Activated naive CD4-positive, alpha-beta T cell (primary cell): ENCODE measurements at places on chromosomes 5 and 9.

DNA sequence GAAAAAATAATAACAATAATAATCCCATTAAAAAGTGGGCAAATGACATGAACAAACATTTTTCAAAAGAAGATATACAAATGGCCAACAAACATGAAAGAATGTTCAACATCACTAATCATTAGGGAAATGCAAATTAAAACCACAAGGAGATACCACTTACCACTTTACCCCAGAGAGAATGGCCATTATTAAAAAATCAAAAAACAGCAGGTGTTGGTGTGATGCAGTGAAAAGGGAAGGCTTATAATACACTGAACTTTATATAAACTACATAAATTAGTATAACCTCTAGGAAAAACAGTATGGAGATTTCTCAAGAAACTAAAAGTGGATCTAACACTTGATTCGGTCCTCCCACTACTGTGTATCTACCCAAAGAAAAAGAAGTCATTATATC, 81.9 kb downstream of the DROSHA start:
- DNase-seq: no peak

DNA sequence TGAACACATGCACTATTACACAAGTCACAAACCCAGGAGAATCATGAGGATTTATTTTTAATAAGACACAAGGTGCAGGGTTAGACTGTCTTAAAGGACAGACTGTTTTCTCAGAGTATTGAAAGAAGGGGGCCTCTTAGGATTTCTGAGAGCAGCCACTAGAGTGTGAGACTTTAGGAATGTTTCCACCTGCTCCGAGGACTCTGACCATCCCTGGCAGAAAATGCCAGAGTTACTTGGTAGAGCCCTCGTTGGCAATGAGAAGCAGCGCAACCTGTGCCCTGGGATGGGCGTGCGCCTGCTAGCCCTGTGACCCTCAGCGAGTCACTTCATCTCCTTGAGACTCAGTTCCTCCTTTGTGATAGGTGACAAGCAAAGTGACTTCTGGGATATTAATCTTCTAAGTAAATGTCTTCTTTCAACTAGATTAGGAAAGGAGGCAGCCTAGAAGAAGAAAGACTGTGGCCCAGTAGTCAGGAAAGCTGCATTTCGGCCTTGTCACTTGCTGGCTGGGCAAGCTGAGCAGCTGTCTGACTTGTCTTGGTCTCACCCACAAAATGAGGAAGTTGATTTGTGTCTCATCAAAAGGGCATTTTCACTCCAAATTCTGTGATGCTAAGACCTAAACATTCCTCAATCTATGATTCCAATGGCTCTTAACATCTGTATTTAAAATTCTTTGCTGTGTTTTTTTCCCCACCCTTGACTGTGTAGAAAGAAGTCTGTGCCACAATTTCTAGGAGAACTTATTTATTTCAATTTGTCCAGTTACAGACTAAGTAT, 60.5 kb downstream of the PTCD2 start:
- no peak for DNase-seq

DNA sequence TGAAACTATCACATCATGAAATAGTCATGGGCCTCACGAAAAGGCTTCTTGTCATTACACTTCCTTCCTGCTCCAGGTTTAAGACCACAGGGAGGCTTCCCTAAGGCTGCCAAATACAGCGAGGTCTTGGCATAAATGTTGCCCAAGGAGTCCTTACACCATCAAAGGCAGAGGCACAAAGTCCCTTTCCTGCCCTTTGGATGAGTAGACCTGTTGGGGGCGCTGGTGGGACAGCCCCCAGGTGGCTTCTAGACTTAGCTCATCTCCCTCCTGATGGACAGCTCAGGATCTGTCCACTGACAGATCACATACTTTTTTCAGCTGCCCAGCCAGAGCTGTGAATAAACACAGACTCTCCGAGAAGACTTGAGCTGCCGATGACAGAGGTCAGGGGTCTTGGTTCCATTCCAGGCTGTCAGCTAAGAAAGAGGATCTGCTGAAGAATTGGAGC, 15.5 kb upstream of the MEGF9 start:
- no peak for DNase-seq

DNA sequence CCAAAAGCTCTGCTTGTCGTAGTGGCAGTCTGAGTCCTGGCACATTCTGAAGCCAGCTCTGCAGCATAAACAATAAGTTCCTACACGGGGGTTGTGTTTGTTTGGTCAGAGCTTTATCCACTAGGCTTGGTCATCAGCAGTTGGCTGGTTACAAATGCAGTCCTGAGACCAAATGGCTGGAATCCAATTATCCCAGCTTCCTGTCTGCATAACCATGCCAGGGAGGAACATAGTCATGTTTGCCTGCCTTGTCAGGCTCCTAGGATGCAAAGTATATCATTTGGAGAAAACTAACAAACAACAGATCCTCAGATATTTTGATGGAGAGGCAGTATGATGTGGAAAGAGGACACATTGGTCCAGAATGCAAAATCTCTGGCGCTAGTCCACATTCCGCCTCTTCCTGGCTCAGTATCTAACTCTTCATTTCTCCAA, 85.8 kb downstream of the FBXO38 start:
- DNase-seq: no peak

- DNase-seq: no peak
These were observed 1.2 kb downstream of the PRRT1B start for GRCh38 chr9:131546336-131547084.

GRCh38 chr5:56012281-56012963, 17.7 kb upstream of the IL6ST start:
- DNase-seq: no peak

GRCh38 chr9:127938298-127938690, 640 bp upstream of the DPM2 start:
- DNase-seq: no peak

GRCh38 chr5:146645342-146645741, 129.4 kb upstream of the GPR151 start:
- DNase-seq: no peak

- no peak for DNase-seq
These were observed 25.2 kb upstream of the CNOT6 start for GRCh38 chr5:180468732-180469585.

GRCh38 chr9:13688223-13688989, 408.9 kb upstream of the MPDZ start:
- no peak for DNase-seq

DNA sequence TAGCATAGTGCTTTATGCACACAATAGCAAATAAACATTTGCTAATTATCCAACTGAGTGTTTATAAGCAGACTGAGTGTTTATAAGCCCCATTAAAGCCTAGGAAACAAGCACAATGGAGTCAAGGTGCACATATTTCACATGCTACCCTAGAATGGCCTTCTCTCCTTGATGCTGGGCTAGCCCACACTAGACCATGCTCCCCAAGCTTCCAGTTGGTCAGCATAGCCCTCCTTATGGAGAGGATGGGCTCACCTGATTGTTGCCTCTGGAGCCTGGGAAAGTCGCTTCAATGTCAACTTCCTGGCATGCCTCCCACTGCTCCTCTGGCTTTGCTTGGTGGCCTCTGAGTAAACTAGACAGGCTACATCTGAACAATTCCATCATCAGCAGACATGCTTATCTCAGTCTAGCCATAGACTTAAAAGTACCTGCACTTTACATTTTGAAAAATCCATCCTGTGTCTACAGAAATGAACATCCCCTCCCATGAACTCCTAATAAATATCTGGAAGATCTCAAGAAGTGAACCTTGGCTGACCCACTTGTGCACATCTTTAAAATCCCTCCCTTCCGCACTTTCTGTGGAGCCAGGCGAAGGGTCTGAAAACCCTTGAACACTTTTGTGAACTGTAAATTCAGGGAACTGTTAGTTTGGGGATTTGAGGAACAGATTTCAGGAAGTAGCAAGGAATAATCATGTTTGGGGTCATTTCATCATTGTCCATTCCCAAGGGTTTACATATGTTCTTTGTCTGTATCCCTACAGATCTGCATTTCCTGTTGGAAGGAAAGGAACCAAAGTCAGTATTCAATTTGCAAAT, 486.6 kb downstream of the ARHGEF28 start:
- no peak for DNase-seq

DNA sequence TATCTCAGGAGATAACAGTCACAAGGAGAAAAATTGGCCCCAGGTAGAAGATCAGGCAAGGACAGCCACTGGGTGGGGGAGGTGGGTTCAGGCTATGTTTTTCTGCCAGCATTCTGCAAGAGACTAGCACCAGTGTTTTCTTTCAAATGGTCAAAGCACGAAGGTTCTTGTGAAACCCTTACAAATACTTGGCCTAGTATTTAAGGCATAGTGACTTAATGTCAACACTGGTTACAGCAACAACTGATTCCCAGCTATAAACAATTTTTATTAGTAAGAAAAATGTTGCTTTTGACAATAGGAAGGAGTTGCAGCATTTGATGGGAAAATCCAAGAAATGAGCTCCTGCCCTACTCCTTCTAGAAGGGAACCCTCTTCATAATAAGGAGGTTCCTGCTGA, 349.6 kb downstream of the SLIT3 start:
- DNase-seq: no peak

DNA sequence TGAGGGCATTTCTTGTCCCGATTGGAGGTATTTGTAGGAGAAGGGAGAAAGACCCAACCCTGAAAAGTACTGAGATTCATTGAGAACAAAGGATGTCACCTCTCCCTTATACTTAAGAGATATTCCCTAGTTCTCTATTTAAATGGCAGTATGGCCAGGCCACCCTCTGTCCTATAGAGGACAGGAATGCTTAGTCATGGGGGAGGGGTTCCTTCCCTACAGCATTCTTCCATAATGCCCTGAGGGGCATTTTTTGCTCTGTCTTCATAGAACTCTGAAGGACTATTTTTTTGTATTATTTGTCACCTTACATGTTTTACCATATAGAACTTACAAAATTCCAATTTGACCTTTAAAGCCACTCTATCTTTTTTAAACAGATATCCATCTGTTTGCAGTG, 176.3 kb downstream of the TMEM161B start:
- DNase-seq: no peak

- DNase-seq: no peak
These were observed 80.4 kb downstream of the CAAP1 start for GRCh38 chr9:26812217-26812616.

DNA sequence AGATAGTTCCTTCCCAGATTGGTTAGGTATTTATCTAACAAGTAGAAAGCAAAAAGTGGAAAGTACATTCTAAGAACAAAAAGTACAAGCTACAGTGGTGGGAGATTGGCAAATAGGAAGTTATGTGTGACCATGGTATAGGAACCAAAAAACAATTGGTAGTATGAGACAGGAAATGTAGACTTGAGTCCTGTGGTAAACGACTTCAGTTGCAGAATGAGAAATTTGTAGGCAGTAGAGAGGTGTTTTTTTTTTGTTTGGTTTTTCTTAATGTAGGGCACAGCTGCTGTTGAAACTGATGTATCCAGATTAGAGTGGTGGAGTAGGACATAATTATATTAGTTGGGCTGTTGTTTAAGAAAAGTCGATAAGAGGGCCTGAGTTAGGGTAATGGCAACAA, 72.0 kb downstream of the CCNH start:
- no peak for DNase-seq

GRCh38 chr5:147384346-147385193, 125.3 kb downstream of the DPYSL3 start:
- no peak for DNase-seq

DNA sequence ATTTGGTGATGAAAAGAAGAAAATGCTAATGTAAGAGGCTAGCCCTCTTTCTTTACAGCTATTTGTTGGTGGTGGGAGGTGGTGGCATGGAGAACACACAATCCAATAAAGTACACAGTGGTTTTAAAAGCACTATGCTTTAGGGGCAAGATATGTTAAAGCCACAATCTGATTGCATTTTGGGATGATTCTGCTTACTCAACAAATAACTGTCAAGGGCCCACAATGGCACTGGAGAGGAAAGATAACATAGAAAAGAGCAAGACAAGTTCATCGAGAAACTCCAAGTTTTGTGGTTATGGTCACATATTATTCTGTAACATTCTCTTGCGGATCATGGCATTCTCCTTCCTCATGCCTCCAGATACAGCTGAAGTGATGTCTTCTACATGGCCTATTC, 38.8 kb downstream of the OTP start:
- DNase-seq: no peak
